ENCODE measurements at places on chromosomes 7 and 10.
A peak's percentile ranks its signal among the peaks of the same experiment; 100 is the strongest.

GRCh38 chr10:123862421-123863182 lies 29.0 kb downstream of the CPXM2 start:
- DNase-seq = no peak

DNA sequence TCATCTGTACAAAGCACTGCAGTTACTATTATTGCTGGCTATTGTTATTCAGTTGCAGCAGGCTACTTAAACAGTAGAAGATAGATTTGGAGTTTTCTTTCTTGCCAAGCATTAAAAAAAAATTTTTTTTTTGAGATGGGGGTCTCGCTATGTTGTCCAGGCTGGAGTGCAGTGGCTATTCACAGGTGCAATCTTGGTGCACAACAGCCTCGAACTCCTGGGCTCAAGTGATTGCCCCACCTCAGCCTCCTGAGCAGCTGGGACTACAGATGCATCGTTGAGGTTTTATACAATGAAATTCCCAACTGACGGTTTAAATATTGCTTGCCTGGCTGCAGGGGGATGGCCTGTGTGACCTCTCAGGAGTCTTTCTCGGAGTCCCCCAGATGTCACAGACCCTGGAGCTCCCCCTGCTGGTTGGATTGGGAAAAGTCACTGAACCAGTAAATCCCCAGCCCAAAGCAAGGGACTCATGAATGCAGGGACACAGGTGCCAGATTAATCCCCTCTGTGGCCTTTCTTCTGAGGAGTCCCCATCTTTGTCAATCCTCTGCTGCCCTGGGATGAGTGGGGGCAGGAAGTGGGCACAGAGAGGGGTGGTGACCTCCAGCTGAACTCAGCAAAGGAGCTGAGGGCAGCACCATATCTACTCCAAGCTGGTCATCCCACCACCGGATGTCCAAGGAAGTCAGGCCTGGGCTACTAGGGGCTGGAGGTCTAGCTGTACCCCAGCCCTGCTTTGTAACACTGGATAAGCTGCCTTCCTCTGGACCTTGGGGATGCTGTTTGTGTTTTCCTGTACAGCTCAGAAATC lies 149.6 kb downstream of the C10orf105 start:
- DNase-seq = peak; percentile 61

- DNase-seq = peak; percentile 62
Observed at GRCh38 chr7:76037310-76037709, 10.5 kb downstream of the STYXL1 start.

DNA sequence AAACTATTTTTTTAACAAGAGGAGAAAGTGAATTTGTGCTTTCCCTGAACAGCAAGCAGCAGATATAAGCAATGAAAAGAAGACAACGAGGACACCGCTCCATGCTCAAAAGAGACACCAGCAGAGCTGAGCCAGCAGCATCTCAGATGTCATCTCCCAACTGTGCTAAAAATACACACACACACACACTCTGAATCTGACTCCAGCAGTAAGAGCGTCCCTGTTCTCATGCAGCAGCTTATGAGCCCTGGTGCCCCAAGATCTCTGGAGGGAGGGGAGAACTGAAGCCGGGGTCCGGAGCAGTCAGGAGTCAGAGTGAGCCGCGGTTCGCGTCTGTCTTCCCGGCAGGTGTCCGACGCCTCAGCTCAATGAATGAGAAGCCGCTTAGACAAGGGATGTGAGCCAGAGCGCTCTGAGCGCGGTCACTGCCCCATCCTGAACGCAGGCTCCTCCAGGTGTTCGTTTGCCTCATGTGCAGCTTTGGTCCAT lies 49.2 kb downstream of the SVIL start:
- peak; percentile 44 for DNase-seq

DNA sequence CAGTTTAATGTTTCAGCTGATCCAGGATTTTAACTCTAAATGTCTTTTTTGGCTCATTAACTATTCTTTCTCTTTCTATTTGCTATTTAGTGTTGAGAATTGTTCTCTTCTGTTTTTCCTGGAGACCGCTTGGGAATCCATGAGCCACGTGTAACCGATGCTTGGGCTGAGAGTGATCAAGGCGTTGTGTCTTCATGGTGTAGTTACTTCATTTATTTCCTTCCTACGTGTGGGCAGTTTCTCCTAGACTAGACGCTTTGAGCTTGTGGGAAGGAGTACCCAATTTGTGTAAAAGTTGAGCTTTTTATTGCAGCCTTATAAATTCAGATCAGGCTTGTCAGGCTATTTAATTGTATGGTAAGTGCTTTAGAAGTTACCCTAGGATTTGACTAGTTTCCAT lies 2.9 kb downstream of the EIF3B start:
- no peak for DNase-seq

DNA sequence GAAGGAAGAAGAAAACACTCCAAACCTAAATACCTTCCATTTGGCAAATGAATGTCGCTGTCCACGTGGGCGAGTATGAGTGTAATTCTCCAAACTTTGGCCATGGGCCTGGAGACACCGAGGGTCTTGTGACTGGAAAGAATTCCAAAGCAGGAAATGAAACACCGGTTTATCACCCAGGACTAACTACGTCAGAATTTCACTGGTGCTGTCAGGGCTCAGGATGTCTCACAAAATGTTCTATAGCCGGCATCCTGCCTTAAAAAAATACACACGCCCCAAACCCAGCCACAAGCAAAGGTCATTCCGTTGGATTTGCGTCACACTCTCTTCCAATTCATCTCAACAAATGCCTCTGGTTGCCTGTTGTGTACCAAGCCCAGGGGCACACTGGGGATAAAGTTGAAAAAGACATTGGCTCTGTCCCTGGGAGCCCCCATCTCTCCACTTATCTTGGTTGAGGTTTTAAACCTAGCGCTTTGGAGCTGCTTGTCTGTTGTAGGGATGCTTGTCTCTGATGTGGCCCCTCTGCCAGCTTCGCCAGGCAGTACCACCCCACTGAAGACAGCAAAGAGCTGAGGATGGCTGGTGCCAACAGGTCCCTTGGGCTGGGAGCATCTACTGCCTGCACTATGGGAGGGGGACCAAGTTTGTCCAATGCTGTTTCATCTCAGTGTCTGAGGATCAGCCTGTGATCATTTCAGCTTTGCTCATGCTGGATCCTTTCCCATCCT lies 31.2 kb downstream of the GSTO2 start:
- peak; percentile 99 for DNase-seq

GRCh38 chr10:129799942-129800341 lies 164.1 kb downstream of the EBF3 start:
- DNase-seq = no peak

- no peak for DNase-seq
Observed at GRCh38 chr10:82192665-82193064, 317.7 kb downstream of the NRG3 start.

DNA sequence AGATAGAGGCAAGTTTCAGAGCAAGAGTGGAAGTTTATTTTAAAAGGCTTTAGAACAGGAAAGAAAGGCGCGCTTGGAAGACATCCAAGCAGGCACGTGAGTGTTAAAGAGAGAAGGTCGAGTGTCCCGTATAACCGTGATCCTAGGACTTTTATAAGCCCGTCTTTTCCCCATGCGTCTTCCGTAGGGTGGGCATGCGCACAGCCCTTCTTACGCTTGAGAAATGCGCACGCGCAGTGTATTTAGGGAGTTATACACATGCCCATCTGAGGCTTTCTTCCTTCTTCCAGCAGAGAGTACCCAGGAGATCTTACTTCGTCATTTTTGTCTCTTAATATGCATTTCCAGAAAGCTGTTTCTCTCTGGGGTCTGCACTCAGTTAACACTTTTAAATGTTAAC lies 52.4 kb downstream of the CALD1 start:
- DNase-seq = no peak

GRCh38 chr10:110774069-110775019 lies 97.4 kb upstream of the PDCD4 start:
- peak; percentile 87 for DNase-seq

DNA sequence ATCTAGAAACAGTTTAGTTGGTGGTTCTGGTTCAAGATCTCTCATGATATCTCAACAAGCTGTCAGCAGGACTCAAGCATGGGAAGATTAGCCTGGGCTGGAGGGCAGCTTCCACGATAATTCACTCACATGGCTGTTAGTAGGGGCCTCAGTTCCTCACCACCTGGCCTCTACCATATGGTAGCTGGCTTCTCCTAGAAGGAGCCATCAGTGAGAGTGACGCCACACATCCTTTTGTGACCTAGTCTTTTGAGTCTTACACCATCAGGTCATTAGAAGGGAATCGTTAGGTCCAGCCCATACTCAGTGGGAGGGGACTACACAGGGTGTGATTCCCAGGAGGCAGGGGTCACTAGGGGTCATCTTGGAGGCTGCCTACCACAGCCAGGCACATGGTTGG lies 239.3 kb upstream of the PLPP4 start:
- DNase-seq = no peak

DNA sequence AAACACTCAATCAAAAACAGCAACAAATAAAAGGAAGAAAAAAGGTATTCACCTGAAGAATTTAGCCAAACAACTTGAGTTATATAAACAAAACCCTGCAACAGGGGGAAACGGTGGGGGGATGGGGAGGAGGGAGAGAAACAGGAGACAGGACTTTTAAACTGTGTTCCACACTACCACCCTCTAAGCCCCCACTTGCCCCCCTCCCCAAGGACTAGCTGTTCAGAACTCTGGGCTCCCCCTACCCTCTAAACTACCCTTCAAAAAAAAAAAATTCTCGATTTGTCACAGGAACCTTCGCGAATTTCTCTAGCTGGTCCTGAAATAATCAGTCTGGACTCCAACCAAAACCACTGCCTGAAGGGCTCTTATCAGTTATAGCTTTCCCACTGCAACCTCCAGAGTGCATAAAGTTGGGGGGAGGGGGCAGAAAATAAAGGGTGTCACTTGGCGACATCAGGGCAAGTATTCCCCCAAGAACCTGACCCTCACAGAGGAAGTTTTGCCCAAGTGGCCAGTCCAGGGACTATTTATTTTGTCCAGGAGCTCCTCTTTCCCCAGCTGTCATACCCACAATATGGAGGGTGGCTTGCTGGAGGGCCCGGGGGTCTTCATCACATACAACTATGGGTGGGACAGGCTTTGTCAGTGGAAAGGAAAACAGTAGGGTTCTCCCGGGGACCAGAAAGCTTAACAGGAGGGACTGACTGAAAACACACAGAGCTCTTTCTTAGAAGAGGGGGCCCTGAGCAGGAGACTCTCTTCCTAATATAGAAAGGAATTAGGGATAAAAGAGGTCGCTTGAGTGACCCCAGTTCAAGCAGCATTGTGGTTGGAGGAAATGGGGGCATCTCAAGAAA lies 1.3 kb downstream of the UBE2H start:
- peak; percentile 50 for DNase-seq

DNA sequence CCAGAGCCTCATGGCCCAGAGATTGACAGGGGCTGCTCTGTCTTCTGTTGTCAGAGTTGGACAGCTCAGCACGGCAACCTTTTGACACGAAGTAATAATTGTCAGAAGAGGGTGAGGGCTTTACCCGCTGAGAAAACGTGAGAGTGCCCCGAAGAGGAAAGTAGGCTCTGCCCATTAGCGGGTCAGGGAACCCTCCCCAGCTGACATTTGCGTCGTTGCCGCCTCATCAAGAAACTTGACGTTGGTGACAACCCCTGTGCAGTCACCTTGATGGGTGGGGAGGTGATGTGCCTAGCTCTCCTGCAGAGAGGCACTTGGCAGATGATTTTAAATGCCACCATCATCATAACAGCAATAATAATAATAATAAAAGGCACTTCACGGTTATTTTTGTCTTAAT lies 202.1 kb downstream of the USP6NL start:
- no peak for DNase-seq

- no peak for DNase-seq
Observed at GRCh38 chr10:52483587-52483986, 169.5 kb downstream of the DKK1 start.

DNA sequence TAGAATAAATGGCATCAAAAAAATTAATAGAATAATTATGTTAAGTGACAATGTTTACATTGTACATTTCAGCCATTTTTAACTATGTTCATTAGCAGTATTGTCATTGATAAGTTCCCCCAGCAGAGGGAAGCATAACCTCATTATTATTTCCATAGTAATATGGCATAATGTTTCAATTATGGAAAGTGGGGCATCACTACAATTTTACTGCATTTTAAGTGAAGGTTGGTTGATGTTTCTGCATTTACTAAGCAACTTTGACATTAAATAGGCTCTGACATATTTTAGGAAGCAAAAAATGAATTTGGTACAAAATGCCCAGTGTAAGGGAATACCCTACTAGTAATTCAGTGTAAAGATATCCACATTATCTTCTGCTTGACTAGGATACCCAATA lies 218.3 kb downstream of the SEMA3A start:
- peak; percentile 56 for DNase-seq

DNA sequence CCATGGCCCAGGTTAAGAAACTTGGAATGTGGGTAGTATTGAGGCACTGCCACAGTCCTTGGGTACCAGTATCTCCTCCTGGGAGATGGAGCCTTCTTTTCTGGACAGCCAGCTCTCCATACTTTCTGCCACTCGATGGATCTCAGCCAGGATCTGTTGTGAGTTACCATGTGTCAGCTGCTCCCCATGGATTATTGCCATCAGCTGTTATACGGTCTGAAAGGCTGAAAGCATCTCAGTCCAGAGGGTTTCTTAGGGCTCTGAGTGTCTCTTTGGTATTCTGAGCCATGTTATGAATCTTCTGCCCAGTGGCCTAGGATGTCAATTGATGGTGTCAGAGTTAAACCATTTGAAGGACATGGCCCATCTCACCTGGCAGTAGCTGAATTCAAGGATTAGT lies 197.5 kb downstream of the C7orf25 start:
- no peak for DNase-seq

DNA sequence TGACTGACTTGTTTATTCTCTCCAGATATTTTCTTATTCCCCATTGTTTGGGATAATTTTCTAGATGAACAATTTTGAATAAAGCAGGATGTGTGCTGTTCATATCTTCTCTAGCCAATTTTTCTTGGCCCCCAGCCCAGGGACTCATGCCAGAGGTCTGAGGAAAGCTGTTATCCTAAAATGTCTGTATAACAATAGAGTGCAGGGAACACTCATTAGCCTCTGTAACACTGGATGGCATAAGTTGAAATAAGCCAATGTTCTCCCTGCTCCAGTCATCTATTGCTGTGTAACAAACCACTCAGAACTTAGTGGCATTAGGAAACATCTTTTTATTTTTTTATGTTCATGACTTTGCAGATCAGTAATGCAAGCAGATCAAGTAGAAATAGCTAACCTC lies 121.7 kb upstream of the TRIM24 start:
- DNase-seq = no peak

DNA sequence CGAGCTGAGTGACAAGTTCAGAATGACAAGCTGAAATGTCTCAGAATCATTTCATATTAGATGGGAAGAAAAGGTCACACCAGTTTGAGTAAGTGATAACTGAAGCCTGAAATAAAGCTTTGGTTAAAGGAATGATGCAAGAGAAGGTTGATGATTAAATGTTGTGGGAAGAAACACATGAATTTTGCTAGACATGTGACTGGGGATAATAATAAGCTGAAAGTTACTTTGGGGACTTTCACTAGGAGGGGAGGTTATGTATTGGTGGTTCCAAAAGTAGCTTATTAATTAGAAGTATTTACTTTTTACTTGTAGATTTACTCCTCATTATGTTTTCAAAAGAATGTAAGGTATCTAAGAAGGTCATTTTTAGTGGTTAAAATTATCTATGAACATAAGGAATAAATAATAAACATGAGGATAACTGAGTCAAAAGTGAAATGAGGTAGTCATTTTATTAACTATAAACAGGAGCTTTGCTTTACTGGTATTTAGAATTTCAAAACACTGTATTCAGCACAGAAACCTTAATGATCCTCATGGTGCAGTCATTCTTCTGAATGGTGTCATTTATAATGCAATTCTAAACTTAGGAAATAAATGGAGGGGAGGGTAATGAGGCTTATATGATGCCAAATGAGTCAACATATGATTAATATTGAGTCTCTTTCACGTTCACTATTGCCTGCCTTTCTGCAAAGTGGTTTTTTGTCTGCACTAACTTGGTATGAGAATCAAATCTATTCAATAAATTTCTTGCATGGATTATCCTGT lies 63.7 kb downstream of the PRKG1 start:
- peak; percentile 69 for DNase-seq

All from ELR (cell line).